ELF-1 (cell line): ENCODE measurements at places on chromosomes 1 and 21.

DNA sequence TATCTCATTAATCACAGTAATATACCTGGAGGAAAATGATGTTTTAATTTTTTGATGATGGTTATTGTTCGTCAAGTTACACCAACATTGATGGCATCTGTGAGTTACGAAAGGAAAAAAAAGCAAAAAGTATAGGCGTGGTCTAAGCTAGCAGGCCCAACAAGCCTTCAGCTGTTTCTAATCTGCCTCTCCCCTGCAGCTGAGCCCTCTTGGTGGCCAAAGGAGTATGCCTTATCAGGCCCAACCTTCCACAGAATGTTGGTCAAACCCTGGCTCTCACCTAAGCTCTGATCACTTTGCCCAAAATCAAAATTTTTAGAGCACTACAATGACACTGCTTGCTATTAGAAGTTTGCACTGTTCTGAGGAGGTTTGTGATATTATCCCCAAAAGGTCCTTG lies 4.9 kb downstream of the C1orf105 start:
- DNase-seq = no peak

DNA sequence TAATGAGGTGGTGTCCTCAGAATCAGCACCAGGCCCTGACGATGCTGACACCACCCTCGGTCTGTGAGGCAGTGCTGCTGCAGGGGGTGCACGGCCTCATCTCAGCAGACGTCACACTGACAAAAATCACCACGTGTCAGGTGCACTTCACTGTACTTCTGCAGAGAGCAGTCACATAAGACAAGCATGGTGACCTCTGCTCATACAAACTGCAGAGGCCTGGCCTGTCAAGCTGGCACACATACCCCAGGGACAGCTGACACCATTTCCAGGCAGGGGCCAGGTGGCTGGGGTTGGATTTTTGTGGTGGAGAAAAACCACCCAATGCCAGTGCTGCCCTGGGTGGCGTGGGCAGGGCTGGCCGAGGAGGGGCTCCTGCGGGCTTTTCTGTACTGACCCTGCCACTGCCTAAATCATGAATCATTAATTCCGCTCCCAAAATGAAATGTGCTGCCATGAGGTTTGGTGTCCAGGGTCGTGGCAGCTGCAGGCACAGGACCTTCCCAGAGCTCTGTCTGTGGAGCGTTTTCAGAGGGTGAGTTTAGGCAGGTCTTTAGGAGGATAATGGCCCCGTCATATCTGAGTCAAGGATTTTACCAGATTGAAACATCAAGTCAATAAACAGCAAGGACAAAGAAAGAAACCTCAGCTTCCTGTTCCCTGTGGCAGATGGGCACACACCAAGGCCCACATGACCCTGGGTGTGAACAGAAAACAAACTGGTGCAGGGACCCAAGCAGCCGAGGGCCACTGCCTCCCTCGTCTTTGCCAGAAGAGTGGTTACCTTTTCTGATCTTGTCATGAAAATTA lies 33.4 kb upstream of the GPR153 start:
- no peak for DNase-seq

- no peak for DNase-seq
These were observed 102.8 kb downstream of the RIPK4 start for GRCh38 chr21:41663805-41664788.

- no peak for DNase-seq
These were observed 779 bp downstream of the TLR5 start for GRCh38 chr1:223142269-223142668.

- DNase-seq = peak; percentile 91
These were observed 23.4 kb upstream of the TSPAN2 start for GRCh38 chr1:115112496-115113375.

DNA sequence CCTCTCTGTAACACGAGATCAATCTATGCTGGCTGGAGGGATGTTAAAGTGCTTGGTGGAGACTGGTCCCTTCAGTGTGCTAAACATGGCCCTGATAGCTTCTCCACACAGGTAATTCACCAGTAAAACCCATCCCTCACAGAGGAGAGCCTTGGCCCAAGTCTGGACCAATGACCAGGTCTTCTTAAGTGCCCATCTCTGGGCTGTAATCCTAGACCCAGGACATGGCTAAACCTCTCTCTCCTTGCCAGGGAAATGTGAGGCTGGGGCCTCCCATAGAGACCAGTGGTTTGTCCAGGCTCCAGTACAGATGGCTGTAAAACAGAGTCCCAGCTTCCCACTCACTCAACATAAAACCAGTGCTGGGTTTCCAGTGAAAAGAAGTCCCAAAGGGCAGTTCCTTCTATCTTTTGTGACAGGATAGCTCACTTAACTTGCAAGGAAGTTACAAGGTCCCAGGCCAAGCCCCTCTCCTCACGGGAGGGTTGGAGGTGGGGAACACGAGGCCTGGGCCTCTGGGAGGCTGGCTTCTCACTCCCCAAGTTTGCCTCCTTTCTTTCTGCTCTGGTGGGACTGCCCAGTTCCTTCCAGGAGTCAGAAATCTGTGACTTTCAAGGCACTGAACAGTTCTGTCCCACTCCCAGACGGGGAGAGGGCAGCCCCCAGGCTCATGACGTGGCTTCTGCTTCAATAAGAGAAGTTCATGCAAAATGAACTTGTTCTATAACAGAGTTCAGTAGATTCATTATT lies 2.2 kb upstream of the KIF17 start:
- DNase-seq = no peak

DNA sequence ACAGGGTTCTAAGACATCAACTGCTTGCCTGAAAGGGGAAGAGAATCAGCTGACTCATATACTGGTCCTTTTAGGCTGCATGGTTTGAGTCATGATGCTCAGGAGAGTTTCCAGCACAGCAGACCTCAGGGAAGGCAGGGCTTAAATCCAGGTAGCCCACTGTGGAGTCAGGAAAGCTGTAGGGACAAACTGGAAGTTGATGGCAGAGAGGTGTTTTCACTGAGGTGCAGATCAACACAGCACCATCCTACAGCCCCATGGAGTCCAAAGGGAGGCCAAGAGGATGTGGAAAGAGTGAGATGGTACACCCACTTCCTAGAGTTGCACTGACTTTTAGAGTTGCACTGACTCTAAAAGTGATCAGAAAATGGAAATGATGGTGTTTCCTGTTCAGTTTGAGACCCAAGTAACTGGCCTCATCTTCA lies 252.4 kb upstream of the DUSP10 start:
- DNase-seq = no peak

DNA sequence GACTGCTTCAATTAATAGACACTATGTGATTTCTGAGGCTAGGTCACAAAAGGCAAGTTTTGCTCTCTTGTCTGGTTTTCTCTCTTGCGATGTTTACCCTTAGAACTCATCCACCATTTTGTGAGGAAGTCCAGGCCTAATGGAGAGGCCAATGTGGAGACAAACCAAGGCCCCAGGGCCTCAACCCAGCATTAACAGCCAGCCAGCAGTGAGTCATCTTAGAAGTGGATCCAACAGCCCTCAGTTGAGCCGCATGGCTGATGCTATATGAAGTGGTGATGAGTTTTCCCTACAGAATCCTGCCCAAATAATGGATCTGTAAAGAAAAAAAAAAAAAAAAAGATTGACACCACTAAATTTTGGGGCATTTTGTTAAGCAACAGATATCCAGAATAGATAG lies 95.1 kb downstream of the DNTTIP2 start:
- no peak for DNase-seq

GRCh38 chr1:46411601-46412341 lies 17.7 kb downstream of the FAAH start:
- DNase-seq = peak; percentile 75

- DNase-seq = no peak
These were observed 43.9 kb downstream of the ARHGEF16 start for GRCh38 chr1:3498246-3498930.

DNA sequence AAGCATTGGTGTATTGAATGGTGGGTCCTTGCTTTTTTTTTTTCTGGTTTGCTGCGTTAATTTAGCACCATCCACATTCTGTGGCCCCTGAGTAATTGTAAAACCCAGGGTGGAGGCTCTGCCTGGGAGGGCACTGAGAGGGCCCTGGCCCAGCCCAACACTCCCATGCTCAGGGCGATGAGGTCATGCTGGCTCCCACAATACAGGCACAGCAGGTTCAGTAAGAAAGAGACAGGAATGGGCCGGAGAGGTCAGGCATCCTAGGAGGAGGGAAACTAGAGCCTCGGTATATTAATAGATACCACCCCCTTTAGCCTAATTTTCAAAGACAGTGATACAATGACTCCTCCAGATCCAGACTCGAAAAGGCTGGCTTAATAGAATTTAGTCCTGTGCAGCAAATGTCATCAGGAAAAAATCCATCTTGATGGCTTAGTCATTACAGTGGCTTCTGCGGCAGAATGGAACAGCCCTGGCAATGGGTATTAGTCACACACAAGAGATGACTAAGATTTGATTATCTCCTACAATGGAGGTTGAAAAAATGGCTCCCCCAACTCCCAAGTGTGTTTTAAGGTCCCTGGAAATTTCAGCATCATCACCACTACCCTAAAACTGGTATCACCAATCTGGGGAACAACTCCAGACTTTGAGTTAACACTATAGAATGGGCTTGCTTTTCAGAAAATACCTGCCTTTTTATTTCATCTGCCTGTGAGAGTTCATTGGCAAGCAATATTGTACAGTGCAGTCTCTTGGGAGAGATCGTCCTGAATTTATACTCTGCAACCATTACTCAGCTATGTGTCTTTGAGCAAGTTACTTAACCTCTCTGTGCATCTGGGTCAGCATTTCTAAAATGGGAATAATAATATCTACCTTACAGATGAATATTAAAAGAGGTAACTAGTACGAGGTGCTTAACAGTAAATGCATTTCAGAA lies 43.9 kb upstream of the LYST start:
- peak; percentile 89 for DNase-seq

DNA sequence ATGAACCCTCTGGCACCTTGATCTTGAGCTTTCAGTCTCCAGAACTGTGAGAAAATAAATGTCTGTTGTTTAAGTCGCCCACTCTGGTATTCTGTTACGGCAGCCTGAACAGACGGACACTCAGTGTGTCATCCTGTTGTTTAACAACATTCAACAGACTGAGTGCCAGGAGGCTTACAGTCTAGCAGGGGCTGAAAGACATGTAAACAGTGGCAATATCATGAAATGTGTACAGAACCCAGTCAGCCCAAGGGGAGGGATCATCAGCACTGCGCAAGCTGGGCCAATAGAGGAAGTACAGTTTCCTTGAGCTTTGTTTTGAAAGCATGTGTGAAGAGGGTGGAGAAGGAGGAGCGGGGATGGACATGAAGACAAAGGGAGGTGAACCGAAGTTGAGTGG lies 13.6 kb downstream of the DIP2A start:
- DNase-seq = no peak

DNA sequence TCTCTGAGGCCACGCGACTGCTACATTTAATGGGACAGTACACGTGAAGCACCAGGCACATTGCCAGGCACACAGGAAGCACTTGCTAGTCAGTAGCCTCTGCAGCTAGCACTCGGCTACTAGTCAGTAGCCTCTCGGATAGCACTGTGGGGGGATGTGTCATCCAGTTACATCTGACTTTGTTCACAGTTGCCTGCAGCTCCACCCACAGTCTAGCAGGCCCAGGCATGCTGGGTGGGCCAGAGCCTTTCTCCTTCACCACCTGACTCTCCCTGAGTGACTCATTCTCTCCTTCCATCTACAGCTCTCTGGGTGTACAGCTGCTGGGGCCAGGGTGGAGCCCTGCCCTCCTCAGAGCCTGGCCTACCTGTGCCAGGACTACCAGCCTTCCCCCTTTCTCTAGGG lies 51.5 kb downstream of the PTPRF start:
- DNase-seq = peak; percentile 84

DNA sequence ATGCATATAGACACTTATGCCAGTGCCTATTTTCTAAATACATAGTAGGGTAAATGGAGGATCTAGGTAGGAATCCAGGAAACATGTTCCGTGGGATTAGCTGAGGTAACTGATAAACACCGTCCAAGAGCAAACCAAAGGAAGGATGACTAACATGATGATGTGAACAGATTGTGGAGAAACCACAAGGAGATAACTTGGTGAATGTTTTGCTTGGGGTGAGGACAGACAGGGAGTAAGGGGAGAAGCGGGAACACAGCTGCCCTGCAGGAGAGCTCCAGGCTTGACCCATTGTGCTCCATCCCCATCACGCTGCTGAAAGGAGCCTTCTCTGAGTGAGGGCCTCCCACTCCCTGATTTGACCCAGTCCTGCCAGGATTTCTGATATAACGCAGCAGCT lies 87.0 kb upstream of the ZC3H11B start:
- no peak for DNase-seq

DNA sequence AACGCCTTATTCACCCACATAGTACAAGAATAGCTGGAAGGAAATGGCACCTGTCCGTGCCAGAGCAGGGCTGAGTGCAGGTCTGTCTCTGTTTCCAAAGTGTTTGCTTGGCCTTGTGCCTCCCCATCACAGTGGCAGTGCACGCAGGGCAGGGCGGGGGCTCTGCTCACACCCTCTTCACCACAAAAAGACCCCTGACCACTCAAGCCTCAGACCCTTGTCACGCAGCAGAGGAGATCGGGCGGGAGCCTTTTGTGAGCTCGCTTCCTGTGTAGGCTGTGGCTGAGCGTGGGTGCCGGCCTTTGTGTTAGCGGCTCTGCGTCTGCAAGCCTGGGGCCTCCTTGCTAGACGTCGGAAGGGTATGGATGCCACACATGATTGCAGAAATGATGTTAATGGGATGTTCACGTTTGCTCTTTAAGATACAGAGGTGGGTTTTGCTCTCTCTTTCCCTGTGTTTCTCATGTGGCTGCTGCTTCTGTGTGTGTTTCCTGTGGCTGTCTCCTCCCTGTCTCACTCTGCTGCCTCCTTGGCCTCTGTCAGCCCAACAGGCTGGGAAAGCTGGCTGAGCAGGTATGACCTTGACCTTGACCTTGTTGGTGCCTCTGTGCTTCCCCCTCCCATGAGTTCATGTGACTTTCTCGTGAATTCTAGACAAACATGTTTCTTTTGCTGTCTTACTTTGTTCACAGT lies 45.4 kb downstream of the S100B start:
- peak; percentile 0 for DNase-seq

DNA sequence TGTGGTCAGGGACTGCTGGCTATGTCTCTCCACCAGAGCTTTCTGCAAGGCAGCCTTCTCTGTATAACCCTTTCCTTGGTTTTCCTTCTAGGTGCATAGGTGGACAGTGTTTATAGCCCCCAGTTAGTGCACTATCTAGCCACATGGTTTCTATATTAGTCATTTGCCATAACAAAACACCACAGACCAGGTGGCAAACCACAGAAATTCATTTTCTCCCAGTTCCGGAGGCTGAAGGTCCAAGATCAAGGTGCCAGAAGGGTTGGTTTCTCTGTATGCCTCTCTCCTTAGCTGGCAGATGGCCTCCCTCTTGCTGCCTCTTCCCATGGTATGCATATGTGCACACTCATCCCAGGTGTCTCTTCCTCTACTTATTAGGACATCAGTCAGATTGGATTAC lies 106.4 kb downstream of the KAZN start:
- no peak for DNase-seq
